ENCODE measurements at places on chromosomes 7 and 10.

DNA sequence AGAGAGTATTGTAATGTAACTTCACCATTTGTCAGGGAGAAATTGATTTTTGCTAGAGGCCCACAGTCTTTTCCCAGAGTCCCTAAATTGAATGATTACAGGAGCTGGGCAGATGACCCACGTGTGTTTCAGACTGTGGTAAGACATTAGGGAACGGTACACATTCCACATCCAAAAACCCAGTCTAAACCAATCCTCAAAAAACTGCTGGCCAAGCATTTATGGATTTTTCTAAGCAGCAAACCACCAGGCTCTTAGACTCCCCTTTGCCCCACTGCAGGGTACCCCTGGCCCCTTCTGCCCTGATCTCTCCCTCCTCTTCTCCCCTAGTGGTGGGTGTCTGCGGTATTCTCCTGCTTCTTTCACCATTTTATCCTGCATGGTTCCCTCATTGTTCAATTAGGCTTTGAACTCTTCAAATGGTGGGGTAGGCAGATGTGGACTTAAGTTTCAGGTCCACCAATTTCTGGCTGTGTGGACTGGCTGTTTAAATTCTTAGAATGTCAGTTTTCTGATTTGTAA, 135.5 kb upstream of the SORCS3 start:
- no peak for DNase-seq

- DNase-seq: no peak
These were observed 140.0 kb downstream of the ITGB8 start for GRCh38 chr7:20470726-20471125.

- DNase-seq: no peak
These were observed 104.3 kb downstream of the BBS9 start for GRCh38 chr7:33233659-33234058.

GRCh38 chr7:16399916-16400892, 21.1 kb downstream of the CRPPA start:
- DNase-seq: no peak

DNA sequence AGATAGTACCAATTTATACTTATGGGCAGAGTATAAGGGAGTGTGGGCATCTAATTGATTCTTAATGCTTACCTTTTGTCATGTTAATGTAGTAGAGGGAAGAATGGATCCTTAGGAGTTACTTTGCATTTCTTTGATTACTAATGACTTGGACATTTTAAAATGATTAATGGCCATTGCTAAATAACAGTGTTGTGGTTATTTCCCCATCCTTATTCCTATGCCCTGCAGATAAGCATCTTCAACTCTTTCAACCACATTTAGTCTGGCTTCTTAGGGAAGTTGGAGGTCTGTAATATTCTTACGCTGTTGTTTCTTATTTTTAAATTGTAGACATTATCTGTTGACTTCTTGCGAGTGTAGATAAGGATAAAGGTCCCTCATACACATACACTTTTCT, 37.2 kb downstream of the KAT6B start:
- no peak for DNase-seq

GRCh38 chr10:6580279-6581029, 378 bp upstream of the PRKCQ start:
- peak; percentile 39 for DNase-seq

GRCh38 chr7:25968205-25968993, 183.6 kb upstream of the NFE2L3 start:
- DNase-seq: no peak

DNA sequence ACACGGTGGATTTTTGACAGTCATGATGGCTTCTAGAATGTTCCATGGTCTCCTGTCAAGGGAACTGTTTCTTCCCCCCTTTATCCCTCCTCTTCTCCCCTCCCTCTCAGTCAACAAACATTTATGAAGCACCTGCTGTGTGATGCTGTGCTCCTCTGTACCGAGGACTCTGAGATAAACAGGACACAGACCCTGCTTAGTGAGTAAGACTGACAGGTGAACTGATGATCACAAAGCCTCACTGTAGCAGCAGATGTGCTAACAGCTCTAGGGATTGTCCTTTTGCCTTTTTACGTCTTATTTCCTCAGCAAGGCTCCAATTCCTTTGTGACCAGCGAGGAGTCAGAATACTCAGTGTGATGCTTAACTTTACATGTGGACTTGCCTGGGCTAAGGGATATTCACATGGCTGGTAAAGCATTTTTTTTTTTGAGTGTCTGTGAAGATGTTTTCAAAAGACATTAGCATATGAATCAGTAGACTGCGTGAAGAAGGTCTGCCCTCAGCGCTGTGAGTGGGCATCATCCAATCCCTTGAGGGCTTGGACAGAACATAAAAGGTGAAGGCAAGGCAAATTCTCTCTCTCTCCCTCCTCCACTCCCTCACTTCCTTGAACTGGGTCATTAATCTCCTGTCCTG, 170.1 kb downstream of the ADRA2A start:
- DNase-seq: no peak

DNA sequence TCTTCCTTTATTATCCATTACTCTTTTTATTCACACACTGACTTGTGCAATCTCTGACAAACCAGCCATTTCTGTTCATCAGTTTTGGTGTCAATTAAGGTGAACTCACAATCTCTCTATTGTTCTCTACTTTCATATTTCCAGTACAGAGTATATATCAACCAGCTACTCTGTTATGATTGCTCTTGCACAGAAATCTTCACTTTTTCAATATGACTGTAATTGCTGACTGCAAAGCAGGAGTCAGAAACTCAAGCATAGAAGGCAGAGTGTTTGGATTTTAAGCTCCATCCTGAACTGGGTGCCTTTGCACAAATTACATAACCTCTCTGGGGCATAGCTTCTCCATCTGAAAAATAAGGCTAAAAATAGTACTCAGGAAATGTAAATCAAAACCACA, 1042.0 kb downstream of the GRM8 start:
- DNase-seq: no peak
